ENCODE measurements at places on chromosomes 13 and 19.
A peak's percentile ranks its signal among the peaks of the same experiment; 100 is the strongest.

GRCh38 chr13:95896301-95896700, 156.9 kb downstream of the UGGT2 start:
- DNase-seq, result peak; percentile 33

DNA sequence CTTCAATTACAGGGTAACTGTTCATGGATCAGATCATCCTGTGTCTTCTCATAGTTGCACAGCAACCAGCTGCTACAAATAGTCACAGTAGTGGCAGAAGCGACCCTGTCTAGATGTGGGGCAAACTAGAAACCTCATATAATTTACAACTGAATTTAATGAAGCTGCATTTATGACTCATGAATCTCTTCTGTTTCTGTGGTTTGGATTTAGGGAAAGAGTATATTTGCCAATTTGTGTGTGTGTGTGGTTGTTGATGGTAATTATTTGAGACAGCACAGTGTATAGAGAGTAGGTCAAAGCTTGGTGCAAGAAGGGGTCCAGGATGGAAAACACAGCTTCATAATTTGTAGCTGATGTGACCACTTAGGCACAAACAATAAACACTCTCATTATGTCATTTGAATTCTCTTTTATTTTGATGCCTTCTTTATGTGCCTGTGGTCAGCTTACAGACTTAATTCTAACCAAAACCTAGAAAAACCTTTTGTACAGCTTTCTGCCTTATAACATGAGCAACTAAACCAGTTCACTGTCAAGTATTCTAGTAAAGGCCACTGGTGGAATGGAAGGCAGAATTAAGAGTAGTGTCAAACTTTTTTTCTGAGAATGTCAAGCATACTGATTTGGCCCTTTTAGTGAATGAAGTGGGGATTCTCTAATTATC, 218.1 kb downstream of the TBC1D4 start:
- no peak for DNase-seq

DNA sequence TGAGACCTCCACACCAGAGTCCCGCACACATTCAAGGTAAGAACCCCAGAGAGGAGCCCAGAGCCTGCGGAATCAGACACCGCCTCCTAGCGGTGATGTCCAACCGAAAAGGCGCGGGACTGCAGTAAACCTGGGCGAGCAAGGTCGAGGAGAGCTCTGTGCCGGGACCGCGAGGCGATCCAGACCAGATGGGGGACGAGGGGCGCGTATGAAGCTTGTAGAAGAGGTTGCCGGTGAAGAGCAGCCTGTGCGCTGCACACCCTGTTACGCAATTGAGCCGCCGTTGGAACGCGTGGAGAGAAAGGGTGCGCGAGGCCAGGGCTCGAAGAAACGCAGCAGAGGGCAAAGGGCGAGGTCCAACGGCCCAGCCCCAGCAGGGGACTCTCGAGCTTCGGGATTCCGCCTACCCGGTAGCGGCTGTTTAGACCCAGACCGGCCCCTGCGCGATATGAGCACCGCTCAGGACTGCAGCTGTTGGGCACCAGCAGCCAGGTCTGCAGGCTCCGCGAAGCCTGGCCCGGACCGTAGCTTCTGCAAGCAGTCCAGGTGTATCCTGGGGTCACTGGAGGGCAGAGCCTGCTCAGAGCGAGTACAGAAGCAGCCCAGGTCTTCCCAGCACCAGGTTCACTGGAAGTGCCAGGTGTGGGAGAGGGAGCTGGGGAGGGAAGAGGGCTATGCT, 65.9 kb upstream of the ZNF599 start:
- DNase-seq, result peak; percentile 52

DNA sequence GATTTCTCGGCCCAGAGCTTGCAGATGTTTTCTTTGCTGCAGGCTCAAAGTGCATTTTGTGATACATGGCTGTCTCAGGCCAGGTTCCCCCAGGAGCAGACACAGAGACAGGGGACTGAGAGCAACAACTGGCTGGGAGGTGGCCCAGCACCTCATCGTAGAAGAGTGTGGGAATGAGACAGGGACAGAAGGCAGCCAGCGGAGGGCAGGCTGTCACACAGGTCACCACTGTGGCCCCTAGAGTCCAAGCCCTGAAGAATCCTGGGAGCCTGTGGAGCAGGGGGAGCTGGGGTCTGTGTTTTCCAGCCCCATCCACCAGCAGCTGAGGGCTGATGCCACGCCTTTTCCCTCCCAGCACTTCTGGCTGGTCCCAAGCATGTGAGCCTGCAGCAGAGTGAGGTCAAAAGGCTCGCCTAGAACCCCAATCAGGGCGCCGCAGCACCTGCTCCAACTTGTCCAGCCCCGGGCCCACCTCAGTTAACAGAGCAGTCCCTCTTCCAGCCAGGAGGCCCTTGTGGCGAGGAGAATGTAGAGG, 723.8 kb downstream of the UQCRFS1 start:
- no peak for DNase-seq

- peak; percentile 81 for DNase-seq
Measured at GRCh38 chr19:1568320-1569019, at the start of gene MEX3D. Gene MEX3D (minus strand): TSS chr19:1568325. CDS start chr19:1568058, 267 bp downstream.

DNA sequence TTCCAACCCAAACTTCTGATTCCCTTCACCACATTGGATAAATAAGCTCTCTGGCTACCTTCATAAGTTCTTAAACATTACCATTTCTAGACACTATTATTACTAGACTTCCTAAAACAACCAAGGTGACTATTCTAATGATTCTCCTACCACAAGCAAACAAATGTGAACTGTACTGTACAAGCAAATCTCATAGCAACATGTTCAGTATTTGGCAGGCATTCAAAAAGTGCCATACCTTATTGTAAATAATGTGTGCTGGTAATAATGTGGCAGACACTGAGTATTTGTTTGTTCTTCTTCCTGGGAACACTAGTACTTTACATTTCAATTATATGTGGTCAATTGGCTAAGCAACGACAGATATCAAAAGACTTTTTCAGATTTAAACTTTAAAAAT, 986.0 kb upstream of the SPRY2 start:
- DNase-seq, result no peak

- DNase-seq, result no peak
Measured at GRCh38 chr19:1162404-1163282, 11.4 kb downstream of the SBNO2 start.

All from dermis blood vessel endothelial cell (primary cell).